ENCODE measurements at places on chromosomes 1 and 21. TPM values are rescaled to one million over a fixed set of nuclear protein-coding genes. Genes with fewer than 3 reads are reported as not detected.

KIRREL1 gene
- 4.0 TPM for polyA plus RNA-seq

E2F2 gene
- polyA plus RNA-seq, result 10.2 TPM

C1orf53 gene
- polyA plus RNA-seq, result 2.3 TPM

TMEM269 gene
- not detected for polyA plus RNA-seq

TFF2 gene
- polyA plus RNA-seq, result not detected

OBSCN gene
- polyA plus RNA-seq, result 4.5 TPM

PPFIA4 gene
- polyA plus RNA-seq, result 6.7 TPM

MAN1C1 gene
- 56.4 TPM for polyA plus RNA-seq

NENF gene
- polyA plus RNA-seq, result 146 TPM

DPM3 gene
- polyA plus RNA-seq, result 167 TPM

FCGR2B gene
- 1.7 TPM for polyA plus RNA-seq

DUSP23 gene
- 30.4 TPM for polyA plus RNA-seq

NAXE gene
- 133 TPM for polyA plus RNA-seq

ASCL5 gene
- polyA plus RNA-seq, result not detected

PLCH2 gene
- 5.5 TPM for polyA plus RNA-seq

OR2M3 gene
- polyA plus RNA-seq, result not detected

S100A1 gene
- polyA plus RNA-seq, result 570 TPM

TMEM200B gene
- polyA plus RNA-seq, result 0.78 TPM

ADCY10 gene
- not detected for polyA plus RNA-seq

HLX gene
- 1.8 TPM for polyA plus RNA-seq

PGLYRP3 gene
- polyA plus RNA-seq, result not detected

PHLDA3 gene
- polyA plus RNA-seq, result 29.9 TPM

FAM151A gene
- not detected for polyA plus RNA-seq

IFI44L gene
- 3.0 TPM for polyA plus RNA-seq

CZIB gene
- polyA plus RNA-seq, result 79.1 TPM

ATP5PF gene
- 329 TPM for polyA plus RNA-seq

SLC66A1 gene
- 19.9 TPM for polyA plus RNA-seq

SYNC gene
- 1.9 TPM for polyA plus RNA-seq

DNM3 gene
- 5.5 TPM for polyA plus RNA-seq

CA14 gene
- 18.1 TPM for polyA plus RNA-seq

SLC16A4 gene
- 2.4 TPM for polyA plus RNA-seq

LYPD8 gene
- polyA plus RNA-seq, result 1.1 TPM

CELA3B gene
- polyA plus RNA-seq, result not detected

PDZK1 gene
- polyA plus RNA-seq, result not detected

CAPN8 gene
- 0.61 TPM for polyA plus RNA-seq

DHRS3 gene
- polyA plus RNA-seq, result 15.9 TPM

SYCP1 gene
- polyA plus RNA-seq, result not detected

KLHDC7A gene
- 0.25 TPM for polyA plus RNA-seq

PCAT6 gene
- polyA plus RNA-seq, result 14.5 TPM

STUM gene
- 8.0 TPM for polyA plus RNA-seq

ABCD3 gene
- polyA plus RNA-seq, result 8.9 TPM

NOS1AP gene
- polyA plus RNA-seq, result 4.9 TPM

FNDC5 gene
- 20.8 TPM for polyA plus RNA-seq

ATP6V1G3 gene
- not detected for polyA plus RNA-seq

KRTAP21-2 gene
- not detected for polyA plus RNA-seq

HRNR gene
- not detected for polyA plus RNA-seq

SYT11 gene
- polyA plus RNA-seq, result 271 TPM

LMX1A gene
- polyA plus RNA-seq, result not detected

NPHS2 gene
- not detected for polyA plus RNA-seq

LELP1 gene
- not detected for polyA plus RNA-seq

GPA33 gene
- not detected for polyA plus RNA-seq

RHCE gene
- 2.3 TPM for polyA plus RNA-seq

TEDDM1 gene
- polyA plus RNA-seq, result not detected

CACNA1S gene
- 0.19 TPM for polyA plus RNA-seq

SMPDL3B gene
- 3.6 TPM for polyA plus RNA-seq

KRTAP27-1 gene
- polyA plus RNA-seq, result not detected

CD1E gene
- not detected for polyA plus RNA-seq

Measured in brain (organoid and tissue), 16 donors.